ENCODE measurements at places on chromosomes 2 and 18.

DNA sequence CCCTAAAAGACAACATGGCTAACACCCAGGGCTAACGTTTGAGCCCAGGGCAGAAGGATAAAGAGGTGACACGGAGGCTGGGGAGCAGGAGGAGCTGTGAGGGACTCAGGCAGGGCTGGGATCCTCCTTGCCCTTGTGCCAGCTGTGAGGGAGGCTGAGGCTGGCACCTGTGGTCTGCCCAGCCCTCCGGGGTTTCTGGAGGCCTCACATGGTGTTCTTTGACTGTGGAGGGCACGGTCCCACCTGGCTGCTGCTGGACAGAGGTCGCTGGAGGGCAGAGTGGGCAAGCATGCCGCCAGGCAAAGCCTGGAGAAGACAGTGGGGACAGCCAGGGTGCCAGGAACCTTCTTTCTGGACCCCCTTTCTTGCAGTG, 26.8 kb upstream of the CNNM3 start:
- ATAC-seq = peak; percentile 9

- ATAC-seq = peak; percentile 81
Observed at GRCh38 chr2:218301176-218301819, 9.0 kb upstream of the TMBIM1 start.

- no peak for ATAC-seq
Observed at GRCh38 chr2:220437938-220438337, 810.5 kb downstream of the SLC4A3 start.

- peak; percentile 87 for ATAC-seq
Observed at GRCh38 chr2:84939426-84940087, 31.4 kb upstream of the KCMF1 start.

DNA sequence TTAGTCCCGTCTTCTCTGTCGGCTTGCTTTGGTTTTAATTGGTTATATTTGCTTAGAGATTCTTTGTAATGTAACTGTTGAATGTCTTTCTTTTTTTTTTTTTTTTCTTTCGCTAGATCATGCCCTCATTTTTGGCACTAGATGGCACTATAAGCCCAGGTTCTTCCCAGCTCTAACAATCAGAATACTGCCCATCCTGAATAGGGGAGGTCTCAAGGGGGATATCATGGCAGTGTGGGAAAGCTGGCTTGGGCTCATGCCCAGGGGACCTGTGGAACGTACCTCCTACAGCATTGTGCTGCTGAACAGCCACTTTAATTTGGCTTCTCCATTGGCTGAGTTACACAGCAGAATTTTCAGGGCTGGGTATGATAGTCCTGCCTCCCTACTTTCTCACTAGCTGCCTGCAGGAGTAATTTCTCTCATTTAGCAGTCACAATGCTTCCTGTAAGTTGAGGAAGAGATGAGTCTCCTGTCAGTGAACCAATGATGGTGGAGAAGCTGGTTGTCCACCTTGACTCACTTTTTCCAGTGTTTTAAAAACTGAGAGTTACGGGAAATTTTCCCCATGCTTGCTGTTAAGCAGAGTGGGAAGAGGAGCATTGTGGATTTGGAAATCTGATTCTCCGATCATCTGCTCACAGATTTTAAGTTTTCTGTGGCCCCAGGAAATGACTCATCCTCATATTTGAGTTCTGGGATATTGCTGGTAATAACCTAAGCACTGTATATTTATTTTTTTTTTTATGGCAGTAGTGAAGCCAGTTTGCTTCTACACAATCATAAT, 47.2 kb downstream of the RAD51AP2 start:
- ATAC-seq = peak; percentile 59

DNA sequence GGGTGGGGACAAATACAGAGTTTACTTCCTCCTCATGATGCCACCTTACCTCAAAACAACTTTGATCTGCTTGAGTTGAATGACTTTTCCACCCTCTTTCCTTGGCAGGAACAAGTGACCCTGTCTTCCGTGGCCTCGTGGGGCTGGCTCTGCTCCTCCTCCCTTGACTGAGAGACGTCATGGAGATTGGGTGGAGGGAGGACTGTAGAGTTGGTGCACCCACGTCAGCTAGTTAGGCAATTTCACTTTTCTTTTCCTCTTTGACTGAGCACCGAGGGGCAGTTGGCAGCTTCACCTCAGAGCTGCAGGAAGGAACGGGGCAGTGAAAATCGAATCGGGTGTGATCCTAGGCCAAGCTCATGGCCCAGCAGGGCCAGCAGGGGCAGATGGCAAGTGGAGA, at the start of gene SP140:
SP140 (plus strand) TSS at position 251 of the 400 bp plus-strand sequence; CDS start at position 360, 109 bp downstream.
- peak; percentile 68 for ATAC-seq

DNA sequence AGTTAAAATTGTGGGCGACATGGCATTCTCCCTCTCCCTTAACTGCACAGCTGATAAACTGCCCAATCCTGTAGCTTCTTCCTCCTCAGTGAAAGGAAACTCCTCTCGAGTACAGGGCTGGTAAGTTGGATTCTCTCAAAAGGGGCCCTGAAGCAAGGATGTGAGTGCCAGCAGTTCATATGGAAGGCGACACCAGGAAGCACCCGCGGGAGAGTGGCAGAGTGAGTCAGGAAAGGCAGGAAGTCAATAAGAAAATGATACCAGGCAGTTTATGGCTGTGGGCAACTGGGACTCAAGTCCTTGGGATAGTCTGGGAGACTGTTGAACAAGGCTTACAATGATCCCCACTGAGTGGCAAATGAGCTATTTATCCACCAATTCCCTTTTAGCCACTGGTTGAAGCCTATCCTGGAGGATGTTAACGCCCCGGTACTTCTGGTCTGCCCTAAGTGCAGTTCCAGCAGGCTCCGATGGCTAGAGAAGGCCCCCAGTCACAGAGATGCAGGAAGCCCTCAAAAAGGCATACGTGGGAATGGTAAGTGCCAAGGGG, 34.8 kb downstream of the ABHD3 start:
- ATAC-seq = peak; percentile 51

GRCh38 chr2:3131636-3132326, 245.8 kb downstream of the EIPR1 start:
- peak; percentile 17 for ATAC-seq

GRCh38 chr18:28124131-28125029, 52.5 kb downstream of the CDH2 start:
- ATAC-seq = no peak

- ATAC-seq = no peak
Observed at GRCh38 chr2:694174-694573, 17.0 kb upstream of the TMEM18 start.

- no peak for ATAC-seq
Observed at GRCh38 chr2:225074919-225075681, 32.8 kb upstream of the DOCK10 start.

Data from esophagus mucosa (tissue), 1 donor.